ENCODE measurements at places on chromosomes 13 and 19.
A peak's percentile ranks its signal among the peaks of the same experiment; 100 is the strongest.

DNA sequence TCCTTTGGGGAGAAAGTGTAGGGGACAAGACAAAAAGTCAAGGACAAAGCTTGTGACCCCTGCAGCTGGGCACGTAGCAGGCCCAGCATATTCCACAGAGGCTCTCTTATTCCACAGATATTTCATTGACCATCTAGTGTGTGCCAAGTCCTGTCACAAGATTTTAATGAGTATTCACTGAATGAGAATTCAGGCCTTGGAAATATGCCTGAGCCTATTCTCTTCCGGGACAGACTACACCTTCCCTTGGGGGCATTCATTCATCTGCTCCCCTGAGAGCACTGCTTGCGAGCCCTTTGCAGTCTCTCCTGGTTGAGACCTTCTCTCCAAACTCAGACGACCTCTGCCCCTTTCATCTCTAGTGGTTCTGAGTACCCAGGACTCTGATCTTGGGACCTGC lies 25.5 kb downstream of the ERICH6B start:
- DNase-seq: no peak

- DNase-seq: no peak
Measured at GRCh38 chr13:40681341-40682146, 15.1 kb upstream of the FOXO1 start.

GRCh38 chr13:51035978-51036377 lies 75.1 kb downstream of the C13orf42 start:
- no peak for DNase-seq

DNA sequence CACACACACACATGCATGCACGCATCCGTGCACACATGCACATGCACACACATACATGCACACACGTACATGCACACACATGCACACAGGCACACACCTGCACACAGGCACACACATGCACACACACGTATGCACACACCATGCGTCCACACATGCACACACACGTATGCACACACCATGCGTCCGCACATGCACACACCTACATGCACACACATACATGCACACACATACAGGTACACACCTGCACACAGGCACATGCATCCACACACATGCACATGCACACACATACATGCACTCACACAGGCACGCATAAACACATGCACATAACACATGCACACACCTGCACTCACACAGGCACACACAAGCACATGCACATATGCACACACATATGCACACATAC lies 112.1 kb downstream of the DPF1 start:
- no peak for DNase-seq

GRCh38 chr19:3701200-3701599 lies 932 bp upstream of the PIP5K1C start:
- DNase-seq: no peak

GRCh38 chr19:53596056-53596455 lies 35.7 kb upstream of the DPRX start:
- DNase-seq: no peak

- DNase-seq: peak; percentile 62
Measured at GRCh38 chr19:57406516-57407123, 4.3 kb upstream of the ZNF17 start.

- DNase-seq: no peak
Measured at GRCh38 chr19:14150041-14150769, 13.8 kb upstream of the ASF1B start.

DNA sequence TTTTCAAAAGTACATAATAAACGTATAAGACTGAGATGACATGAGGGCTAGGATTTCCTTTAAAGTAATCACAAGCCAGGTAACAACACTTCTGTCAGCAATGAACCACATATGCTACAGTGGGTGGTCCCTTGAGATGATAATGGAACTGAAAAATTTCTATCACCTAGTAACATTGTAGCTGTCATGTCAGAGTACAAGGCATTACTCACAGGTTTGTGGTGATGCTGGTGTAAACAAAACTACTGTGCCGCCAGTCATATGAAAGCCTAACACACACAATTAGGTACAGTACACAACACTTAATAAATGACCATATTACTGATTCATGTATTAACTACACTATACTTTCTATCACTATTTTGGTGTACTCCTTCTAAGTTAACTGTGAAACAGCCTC lies 36.8 kb downstream of the MIPEP start:
- DNase-seq: no peak

DNA sequence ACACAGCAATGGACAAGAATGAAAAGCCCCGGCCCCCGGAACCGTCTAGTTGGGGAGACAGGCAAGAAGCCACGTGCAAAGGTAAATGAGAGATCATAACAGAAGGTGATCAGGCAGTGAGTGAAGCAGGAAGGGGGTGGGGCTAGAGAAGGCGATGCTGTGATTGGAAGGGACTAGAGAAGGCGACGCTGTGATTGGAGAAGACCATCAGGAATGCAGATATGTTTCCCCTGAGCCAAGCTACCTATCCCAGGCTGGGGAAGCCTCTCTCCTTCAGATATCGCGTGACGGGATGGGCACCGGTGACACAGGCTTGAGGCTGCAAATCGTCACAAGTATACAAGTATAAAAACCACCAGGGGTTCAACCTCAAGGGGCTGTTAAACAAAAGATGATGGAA lies 21.8 kb downstream of the DCAF15 start:
- peak; percentile 28 for DNase-seq

DNA sequence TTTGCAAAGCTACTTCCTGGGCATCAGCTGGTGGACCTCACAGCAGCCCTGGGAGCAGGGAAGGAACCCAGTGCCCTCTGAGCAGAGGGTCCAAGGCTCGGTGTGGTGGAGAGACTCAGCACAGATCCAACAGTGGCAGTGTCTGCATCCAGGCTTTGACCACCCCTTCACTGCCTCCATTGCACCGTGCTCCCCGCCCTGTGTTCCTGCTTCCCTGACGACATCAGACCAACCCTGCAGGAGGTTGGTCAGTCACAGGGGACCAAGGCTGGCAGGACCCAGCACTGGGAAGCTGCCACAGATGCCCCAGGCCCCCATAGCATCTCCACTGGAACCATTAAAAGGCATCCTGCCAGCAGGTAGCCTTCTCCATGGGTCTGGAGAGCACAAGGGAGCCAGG lies 7.8 kb upstream of the VSTM2B start:
- no peak for DNase-seq

GRCh38 chr13:95982144-95982543 lies 71.1 kb downstream of the UGGT2 start:
- DNase-seq: no peak

DNA sequence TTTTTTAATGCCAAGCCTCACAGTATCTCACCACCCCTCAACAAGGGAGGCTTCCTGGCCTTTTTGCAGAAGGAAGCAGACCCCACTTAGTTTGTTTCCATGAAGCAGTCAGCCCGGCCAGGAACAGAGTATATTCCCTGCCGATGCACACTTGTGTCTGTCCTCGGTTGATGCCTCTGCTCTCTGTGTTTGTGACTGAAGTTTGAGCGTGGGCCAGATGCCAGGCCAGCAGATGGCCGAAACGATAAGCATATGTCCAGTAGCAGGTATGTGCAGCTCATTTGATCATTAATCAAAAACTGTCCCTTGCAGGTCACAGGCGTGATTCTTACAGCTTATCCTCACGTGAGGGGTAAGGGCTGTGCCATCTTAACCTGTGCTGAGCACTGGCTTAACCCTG lies 144.0 kb downstream of the IRS2 start:
- DNase-seq: no peak

DNA sequence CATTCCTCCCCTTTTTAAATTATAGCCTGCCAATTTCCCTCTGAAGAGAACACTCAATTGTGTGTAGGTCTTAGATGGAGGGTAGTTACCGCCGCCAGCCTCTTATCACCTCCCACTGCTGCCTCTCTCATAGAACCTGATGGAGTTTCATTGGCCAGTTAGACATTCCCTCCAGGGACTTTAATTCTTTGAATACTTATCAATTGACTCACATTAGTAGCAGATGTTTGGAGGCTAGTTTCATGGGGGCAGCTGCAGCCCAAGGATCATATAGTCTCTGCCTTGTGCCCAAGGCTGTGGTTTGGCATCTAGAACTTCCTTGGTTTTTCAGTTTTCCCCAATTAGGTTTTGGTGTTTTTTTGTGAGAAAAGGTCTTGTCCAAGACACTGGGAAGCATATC lies 318.9 kb upstream of the HTR2A start:
- DNase-seq: no peak

DNA sequence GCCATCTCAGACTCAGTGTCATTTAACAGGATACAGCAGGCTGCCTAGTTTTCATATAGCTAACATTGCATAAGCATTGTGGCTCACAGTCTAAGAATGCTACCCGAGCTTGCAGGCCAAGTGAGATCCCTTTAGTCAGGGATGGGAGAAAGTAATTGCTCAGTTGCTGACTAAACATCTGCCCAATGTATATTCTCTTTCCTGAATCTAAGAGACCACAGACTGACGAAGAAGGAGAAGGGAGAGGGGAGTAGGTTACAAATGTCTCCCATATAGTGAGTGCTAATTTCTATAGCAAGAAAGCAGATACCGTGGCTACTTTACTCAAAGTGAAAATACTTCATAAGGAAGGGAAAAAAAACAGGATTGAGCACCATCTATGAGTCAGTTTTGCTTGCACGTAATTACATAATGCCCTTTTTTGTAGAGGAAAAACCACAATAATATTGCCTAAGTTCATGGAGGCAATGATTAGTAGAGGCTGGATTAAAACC lies 453.9 kb downstream of the COG6 start:
- DNase-seq: no peak

GRCh38 chr19:57620673-57621348 lies 6.8 kb downstream of the ZNF134 start:
- no peak for DNase-seq

DNA sequence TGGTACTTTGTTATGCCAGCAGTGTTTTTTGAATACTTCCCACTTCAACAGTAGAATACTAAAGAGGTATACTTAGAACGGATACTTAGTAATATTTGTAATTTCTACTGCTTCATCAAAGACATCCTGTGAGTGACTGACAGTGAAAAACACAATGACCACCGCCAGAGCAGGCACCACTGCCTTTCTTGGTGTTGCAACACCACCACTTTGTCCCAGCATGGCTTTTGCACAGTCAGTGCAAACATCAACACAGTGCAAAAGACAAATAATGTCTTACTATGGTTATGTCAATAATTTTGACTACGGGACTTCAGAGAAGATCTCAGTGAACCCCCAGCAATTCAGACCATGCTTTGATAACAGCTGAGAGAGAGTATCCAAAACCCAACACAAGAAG lies 220.5 kb downstream of the RBM26 start:
- DNase-seq: no peak

GRCh38 chr13:40706439-40706838 lies 40.0 kb upstream of the FOXO1 start:
- no peak for DNase-seq

- DNase-seq: no peak
Measured at GRCh38 chr13:104461049-104461448, 1394.8 kb upstream of the SLC10A2 start.

DNA sequence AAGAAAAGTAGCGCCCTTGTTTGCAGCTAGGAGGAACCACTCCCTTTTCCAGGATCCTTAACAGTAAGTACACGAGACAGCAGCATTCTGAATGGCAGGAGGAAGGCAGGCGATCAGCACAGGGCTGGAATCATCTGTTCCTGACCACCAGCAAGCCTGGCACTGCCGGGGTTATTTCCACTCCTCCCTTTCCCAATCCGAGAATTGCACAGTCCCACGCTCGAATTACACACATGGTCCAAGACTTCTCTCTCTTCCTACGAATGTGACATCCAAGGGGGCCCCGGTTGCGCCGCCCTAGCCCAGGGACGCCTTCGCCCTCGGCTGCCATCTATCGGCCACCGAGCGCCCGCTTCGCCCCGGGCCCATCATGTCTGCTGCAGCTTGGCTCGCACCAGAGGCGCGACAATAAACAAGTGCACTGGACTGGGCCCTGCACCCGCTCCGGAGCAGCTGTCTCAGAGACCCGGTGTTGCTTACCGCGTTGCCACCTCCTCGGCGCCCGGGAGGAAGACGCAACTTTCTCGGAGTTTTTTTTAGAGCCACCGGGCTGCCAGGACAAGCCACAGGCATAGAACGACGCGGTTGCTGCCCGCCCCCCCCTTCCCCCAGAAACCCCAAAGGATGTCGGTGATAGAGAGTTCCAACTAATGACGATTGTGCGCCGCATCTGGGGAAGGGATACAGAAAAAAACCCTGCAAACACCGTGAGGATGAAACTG lies at the start of gene SLITRK5:
TSS of gene SLITRK5 (plus strand) at position 341 of the 722 bp plus-strand sequence. CDS start 4,018 bp downstream, outside the sequence.
- peak; percentile 65 for DNase-seq

DNA sequence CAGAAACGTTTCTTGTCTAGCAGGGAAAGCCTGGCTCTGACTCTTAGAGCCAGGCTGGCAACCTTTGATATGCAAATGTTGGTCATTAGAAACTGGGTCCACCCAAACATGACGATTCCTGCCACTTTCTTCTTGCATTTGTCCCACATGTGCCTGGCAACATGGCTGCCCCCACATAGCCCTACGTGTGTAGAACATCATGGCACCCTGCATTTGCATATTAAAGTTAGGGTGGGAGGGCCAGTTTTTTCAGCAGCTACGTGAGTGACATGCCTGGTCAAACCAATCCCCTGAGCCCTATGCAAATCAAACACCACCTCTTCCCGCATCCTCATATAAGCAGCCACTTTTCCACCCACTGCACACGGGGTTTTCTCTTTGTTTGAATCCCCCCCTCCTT lies 95.0 kb downstream of the LIG4 start:
- DNase-seq: no peak

DNA sequence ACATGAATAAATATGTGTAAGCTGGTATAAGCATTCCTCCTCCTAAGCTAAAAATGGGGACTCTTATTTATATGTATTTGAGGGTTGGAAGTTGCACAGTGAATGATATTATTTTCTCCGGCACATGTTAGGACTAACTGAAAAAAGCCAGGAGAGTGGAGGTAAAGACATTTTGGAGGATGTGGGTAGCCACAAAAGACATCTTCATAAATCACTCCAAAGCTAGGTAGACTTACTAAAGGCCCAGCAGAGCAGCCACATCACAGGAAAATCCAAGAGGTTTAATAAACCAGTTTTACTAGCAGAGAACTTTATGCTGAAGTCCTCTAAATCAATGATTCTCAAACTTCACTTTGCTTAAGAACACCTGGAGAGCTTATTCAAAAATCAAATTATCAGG lies 424.7 kb downstream of the KCTD12 start:
- DNase-seq: no peak

DNA sequence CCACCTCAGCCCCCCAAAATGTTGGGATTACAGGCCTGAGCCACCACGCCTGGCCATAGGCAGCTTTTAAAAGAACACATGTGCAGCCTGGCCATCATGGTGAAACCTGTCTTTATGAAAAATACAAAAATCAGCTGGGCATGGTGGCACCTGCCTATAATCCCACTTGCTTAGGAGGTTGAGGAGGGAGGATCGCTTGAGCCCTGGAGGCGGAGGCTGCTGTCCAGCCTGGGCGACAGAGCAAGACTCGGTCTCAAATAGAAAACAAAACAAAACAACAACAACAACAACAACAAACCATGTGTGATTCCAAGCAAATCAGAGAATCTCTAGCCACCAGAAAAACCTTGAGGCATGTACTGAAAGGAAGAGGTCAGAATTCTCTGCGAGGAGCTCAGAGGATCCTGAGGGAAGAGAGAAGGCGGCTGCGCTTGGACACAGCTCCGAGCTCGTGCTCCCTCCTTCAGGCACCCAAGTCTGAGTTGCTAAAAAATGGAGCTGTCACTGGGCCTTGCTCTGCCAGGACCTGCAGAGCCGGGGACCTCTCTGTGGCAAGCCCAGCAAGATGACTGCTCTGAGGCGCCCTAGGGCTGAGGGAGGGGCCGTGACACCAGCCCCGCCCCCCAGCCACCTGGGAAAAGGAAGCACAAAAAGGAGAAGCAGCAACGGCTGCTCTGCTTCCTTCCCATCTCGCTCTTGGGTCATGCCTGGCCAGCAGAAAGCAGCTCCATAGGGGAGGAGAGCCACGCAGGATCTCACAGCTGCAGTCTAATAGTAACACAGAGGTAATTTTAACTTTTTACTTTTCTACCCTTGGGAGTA lies at the start of gene ARL11:
TSS of gene ARL11 (plus strand) at position 677 of the 822 bp plus-strand sequence. CDS start 1,941 bp downstream, outside the sequence.
- DNase-seq: peak; percentile 50

- no peak for DNase-seq
Measured at GRCh38 chr19:55913643-55914268, 18.4 kb downstream of the NLRP13 start.
